ENCODE measurements at places on chromosomes 7 and 10. TPM values are rescaled to one million over a fixed set of nuclear protein-coding genes. Genes with fewer than 3 reads are reported as not detected.

The STEAP4 gene
- total RNA-seq, result 105 TPM

The ABLIM1 gene
- 292 TPM for total RNA-seq

The TMEM213 gene
- total RNA-seq, result not detected

The ANXA7 gene
- 97.0 TPM for total RNA-seq

The CYP3A7 gene
- not detected for total RNA-seq

The TBXAS1 gene
- total RNA-seq, result 10.0 TPM

The CPVL gene
- 12.8 TPM for total RNA-seq

- DNase-seq, result no peak
Observed at GRCh38 chr7:64521409-64521984, 41.4 kb downstream of the ZNF680 start.

DNA sequence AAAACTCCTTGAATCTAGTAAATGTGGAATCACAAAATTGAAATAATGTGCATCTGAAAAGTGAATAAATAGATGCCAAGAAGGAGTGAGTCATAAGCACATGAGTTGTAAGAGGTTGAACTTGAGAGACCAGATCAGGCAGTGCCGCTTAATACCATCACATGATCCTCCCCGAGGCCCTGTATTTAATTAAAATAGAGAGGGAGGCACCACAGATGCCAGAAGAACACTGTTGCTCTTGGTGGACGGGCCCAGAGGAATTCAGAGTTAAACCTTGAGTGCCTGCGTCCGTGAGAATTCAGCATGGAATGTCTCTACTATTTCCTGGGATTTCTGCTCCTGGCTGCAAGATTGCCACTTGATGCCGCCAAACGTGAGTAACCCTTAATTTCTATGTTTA, at the start of gene GPNMB:
TSS of gene GPNMB (plus strand) at position 221 of the 400 bp plus-strand sequence. CDS start at position 304, 83 bp downstream.
- DNase-seq, result no peak

DNA sequence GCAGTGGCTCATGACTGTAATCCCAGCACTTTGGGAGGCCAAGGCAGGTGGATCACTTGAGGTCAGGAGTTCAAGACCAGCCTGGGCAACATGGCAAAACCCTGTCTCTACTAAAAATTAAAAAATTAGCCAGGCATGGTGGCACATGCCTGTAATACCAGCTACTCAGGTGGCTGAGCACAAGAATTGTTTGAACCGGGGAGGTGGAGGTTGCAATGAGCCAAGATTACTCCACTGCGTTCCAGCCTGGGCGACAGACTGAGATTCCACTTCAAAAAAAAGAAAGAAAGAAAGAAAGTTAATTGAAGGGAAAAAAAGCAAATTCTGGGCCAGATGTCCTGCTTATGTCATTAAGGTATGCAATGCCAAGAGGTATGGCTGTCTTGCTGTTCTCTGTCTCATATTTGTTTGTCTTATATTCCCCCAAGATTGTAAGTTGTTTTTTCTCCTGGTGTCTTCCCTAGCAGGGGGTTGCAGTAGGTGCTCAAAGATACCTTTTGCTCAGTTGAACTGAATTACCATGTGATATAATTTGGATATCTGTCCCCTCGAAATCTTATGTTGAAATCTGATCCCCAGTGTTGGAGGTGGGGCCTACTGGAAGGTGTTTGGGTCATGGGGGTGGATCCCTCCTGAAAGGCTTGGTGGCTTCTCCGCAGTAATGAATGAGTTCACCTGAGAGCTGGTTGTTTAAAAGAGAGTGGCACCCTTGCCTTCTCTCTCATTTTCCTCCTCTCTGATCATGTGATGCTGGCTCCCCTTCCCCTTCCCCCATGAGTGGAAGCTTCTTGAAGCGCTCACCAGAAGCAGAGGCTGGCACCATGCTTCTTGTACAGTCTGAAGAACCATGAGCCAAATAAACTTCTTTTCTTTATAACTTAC, 60.9 kb downstream of the MYOF start:
- DNase-seq, result no peak

GRCh38 chr7:158498443-158499081, 89.1 kb downstream of the PTPRN2 start:
- DNase-seq, result no peak

DNA sequence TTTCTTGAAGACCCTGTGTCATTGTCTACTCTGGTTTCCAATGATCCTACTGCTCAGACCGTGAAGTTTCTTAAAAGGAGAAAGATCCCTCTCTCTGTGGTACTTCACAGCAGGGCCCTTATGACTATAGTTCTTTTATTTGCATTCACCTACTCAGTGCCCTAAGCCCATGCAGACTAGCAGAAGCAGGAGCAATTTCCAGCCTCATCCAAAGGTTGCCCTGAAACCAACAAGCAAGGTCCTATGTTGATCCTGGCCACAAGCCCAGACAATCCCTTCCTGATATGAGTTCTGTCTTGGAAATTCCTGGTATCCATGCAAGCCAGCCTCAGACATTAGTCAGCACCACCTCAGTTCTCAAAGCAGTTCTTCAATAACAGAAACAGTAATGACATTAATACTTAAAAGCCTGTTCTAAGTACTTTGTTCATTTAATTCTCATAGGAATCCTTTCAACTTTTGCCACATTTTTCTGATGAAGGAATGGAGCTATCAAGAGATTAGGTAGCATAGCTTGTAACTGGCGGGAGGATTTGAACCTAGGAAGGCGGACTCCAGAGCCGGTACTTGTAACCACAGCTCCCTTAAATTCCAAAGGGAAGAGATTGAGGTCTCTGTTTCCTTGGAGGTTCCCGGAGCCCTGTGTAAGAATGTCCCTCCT, 58.1 kb upstream of the ST8SIA6 start:
- peak; percentile 80 for DNase-seq

DNA sequence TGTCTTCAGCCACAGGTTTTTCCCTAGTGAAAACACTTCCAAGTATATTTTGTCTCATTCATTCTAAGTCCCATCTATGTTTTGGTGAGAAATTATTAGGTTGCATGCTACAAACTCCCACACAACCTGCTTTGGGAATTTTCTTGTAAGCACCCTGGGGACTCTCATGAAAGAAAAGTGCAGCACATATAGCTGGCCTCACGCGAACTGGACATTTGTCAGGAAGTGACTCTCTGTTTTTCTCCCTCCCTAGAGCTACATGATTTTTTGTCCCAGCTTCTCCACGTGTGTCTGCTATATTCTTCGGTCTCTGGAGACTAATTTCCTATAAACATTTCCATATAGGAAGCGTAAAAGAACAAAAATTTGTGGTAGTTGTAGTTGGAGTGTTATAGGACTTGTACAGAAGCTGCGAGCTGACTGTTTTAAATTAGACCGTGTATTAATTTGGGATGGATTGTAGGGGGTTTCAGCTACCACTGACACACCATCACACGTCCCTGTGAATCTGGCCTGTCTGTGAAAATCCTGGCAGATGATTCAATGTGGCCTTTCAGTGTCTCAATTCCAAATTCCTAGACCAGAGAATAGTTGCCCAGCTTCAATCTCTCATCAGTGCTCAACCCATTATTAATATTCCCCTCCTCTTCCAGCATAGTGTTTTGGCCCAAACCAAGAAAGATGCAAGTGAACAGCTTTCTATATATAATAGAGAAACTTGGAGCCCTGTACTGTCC, 40.2 kb downstream of the ARL4A start:
- DNase-seq, result no peak

- DNase-seq, result no peak
Observed at GRCh38 chr7:13770305-13770704, 219.2 kb downstream of the ETV1 start.

DNA sequence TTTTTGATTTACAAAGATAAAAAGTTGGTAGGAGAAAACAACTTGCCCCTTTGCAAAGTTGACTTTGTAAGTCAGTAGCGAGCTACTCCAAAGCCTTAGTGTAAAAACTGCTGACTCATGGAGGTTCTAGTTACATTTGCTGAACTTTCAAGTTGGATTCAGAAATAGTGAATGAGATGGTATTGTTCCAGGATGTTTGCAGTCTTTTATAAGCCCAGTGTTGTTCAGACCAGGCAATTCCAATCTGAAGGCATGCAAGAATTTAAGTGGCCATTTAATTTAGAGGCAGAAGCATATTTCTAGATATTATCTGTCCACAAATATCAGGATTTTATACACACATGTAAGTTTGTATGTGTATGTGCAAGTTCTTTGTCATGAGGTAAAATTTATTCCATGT, 21.6 kb downstream of the TES start:
- DNase-seq, result no peak

DNA sequence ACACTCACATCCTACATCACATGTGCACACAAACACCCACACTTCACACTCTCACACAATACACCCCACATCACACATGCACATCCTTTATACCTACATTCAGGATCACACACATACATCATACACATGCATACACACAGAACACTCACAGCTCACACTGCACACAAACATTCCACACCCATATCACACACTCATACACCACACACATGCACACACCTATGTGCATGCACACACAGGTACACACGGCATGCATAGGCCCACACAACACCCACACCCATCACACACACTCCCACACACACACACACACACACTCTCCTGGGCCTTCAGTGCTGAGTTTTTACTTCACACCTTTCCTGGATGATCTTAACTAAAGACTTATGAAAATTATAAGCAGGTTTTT, 220.5 kb downstream of the DNAJB6 start:
- DNase-seq, result no peak

All from left cardiac atrium (tissue), 4 donors.